ENCODE measurements at places on chromosomes 5 and 9. TPM values are rescaled to one million over a fixed set of nuclear protein-coding genes. Genes with fewer than 3 reads are reported as not detected.

PCDHGA5 gene
- 5.2 TPM for total RNA-seq

C5orf52 gene
- not detected for total RNA-seq

TMC1 gene
- 0.69 TPM for total RNA-seq

HRCT1 gene
- total RNA-seq, result 20.1 TPM

BARHL1 gene
- total RNA-seq, result not detected

LHX2 gene
- not detected for total RNA-seq

ADAMTS13 gene
- total RNA-seq, result 1.8 TPM

SH2D3C gene
- total RNA-seq, result 13.7 TPM

CAVIN4 gene
- 0.51 TPM for total RNA-seq

NEUROG1 gene
- not detected for total RNA-seq

CCNO gene
- 0.42 TPM for total RNA-seq

ACSL6 gene
- 0.62 TPM for total RNA-seq

SLC24A2 gene
- 0.05 TPM for total RNA-seq

GRXCR2 gene
- total RNA-seq, result not detected

SLC34A1 gene
- total RNA-seq, result not detected

NDUFS6 gene
- 25.8 TPM for total RNA-seq

HTR4 gene
- total RNA-seq, result 0.32 TPM

DOCK2 gene
- 26.0 TPM for total RNA-seq

MCIDAS gene
- total RNA-seq, result not detected

CORO2A gene
- total RNA-seq, result 1.2 TPM

RFK gene
- 22.1 TPM for total RNA-seq

SPATA31C1 gene
- total RNA-seq, result not detected

LRRC26 gene
- total RNA-seq, result not detected

KCNV2 gene
- total RNA-seq, result not detected

KYAT1 gene
- total RNA-seq, result 5.5 TPM

NDUFB6 gene
- total RNA-seq, result 43.4 TPM

C9orf152 gene
- not detected for total RNA-seq

GPX3 gene
- total RNA-seq, result 1,026 TPM

IL4 gene
- not detected for total RNA-seq

IPO11 gene
- 29.8 TPM for total RNA-seq

HMMR gene
- 0.14 TPM for total RNA-seq

GRM6 gene
- total RNA-seq, result not detected

TESK1 gene
- 61.1 TPM for total RNA-seq

CD14 gene
- total RNA-seq, result 68.8 TPM

EXD3 gene
- total RNA-seq, result 14.6 TPM

NR2F1 gene
- 31.5 TPM for total RNA-seq

HAVCR2 gene
- total RNA-seq, result 8.4 TPM

PDE8B gene
- 15.1 TPM for total RNA-seq

SLU7 gene
- total RNA-seq, result 35.8 TPM

AGXT2 gene
- total RNA-seq, result not detected

AKNA gene
- total RNA-seq, result 23.8 TPM

GFI1B gene
- not detected for total RNA-seq

SPACA9 gene
- total RNA-seq, result 3.7 TPM

CAMK4 gene
- total RNA-seq, result 0.38 TPM

LCN2 gene
- 0.67 TPM for total RNA-seq

SLC28A3 gene
- total RNA-seq, result 0.19 TPM
